Chondrocyte (in vitro differentiated cells): ENCODE measurements at places on chromosomes 7 and 10. TPM values are rescaled to one million over a fixed set of nuclear protein-coding genes. Genes with fewer than 3 reads are reported as not detected.

DNA sequence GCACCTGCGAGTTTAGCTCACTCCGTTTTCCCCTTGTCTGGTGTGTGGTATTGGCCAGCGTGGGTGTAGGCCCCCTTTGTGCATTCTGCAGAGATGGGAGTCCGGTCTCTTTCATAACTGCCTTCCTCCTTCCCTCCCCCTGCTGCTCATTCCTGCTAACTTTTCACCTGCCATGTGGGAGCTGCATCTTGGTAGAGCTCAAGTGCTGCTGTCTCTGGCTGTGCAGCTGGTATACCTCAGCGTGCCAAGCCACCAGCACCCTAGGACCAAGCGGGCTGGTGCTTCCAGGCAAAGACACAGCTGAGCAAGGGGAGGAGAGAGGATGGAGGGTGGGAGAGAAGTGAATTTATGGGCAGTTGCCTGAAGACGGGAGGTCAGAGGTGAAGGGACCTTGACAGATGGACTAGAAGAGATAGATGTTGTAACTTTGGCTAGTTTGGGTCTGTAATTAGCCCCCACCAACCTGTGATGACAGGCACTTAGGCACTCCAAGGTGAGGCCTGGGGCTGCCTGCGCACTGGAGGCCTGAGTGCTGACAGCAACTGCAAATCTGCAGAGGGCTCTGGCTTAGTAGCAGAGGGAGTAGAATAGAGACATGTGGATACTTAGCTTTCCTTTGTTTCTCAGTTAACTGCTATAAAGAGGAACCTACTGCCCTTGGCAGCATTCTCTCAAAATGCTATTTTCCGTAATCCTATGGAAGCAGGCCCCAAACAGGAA lies 148.8 kb upstream of the AGK start:
- DNase-seq, result no peak

DNA sequence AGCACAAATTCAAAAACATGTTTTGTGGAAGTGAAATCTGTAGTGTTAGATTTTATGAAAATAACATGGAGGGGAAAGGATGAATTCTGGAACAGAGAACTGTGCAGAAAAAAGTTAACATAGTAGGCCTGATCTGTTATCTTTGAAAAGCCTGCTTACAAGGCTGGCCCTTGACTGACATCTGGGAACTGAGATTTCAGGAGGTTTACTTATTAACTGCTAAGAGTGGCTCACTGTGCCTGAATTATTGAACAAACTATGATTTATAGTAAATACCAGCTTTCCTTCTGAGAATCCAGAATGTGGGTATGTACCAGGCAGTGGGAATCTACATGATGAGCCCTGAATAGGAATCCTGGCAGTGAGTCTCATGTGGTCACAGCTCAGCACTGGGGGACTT lies 30.5 kb downstream of the NSUN6 start:
- no peak for DNase-seq

DNA sequence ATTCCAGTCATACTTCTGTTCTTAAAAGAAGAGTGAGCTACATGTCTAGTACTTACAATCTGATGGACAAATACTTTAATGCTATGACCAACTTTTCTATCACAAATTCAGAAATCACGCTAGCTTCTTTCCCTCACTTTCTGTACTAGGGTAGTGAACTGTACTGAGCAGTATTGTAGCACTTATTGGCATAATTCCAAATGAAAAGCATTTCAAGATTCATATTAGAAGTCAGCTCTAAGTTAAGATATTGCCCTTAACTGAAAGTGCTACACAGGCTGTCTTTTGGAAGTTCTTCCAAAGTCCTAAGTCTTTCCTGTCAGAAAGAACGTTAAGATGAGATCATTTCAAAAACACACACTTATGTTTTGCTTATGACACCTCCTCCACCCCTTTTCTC lies 13.4 kb downstream of the P4HA1 start:
- no peak for DNase-seq

DNA sequence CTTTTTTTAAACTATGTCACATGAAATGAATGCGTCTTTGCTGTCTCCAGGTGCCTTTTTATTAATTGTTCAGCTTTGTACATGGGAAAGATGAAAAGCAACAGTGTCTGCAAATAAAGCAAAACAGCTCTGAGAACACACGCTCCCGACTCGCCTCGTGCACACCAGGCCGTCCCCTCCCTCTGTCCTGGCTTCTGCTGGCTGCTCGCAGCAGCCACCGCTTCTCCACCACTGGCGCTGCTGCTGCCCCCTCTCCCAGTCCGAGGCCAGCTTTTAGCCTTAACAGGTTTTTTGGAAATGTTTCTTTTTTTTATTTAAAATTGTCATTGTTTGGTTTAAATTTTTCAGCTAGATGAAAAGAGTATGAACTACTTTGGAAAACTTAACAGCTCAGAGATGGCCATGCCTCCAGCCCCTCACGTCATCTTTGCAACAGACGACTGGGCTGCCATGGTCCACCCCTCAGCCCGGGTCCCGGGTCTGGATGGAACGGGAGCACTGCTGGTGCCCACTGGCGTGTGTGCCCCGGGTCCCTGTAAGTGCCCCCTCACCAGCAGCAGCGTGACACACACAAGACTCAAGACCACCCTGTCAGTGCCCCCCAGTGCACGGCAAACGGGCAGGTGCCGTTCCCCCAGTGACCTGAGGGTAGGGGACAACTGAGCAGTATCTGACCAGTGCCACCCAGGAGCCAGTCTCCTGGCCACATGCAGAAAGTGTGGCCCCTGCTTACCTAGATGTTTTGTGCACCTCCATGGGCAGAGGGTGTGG lies 415.6 kb upstream of the FOXK1 start:
- DNase-seq, result no peak

DNA sequence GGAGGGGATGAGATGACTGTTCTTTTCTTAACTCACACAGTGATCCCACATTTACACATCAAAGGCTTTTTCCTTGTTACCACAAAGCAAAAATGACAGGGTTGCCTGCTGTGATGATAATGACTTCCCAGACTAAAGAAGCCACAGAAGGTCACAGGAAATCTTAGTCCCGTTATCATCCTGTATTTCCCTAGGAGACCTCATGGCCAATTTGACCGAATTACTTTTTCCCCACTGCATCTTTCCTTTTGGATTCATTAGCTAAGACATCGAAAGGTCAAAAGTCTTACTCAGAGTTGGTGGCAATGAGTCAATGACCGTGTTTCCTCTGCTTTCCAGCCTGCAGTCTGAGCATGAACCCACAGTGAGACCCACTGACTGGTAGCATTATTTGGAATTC lies 130.1 kb upstream of the INHBA start:
- DNase-seq, result no peak

DNA sequence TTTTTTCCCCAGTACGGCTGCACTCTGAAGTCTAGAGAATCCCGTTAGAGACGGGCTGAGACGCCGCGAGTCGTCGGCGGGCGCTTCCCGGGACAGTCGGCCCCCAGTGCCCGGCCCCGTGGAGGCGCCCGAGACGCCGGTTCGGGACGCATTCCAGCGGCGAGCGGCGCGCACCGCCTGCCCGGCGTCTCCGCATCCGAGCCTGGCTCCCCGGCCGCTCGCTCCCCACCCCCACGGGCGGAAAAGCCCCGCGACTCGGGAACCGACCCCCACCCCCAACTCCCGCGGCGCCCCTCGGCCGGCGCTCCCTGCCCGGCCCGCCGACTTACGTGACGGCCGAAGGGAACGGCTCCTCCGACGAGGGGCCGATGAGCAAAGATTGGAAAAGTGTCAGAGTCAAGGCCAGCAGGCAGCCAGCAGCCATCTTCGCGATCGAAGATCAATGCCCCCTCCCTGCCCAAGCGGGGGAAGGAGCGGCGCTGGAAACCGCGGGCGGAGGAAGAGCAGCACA lies 486 bp downstream of the CACNA2D1 start:
- DNase-seq, result no peak

- no peak for DNase-seq
These were observed 41.8 kb downstream of the AKR1C8 start for GRCh38 chr10:5143137-5143536.

DNA sequence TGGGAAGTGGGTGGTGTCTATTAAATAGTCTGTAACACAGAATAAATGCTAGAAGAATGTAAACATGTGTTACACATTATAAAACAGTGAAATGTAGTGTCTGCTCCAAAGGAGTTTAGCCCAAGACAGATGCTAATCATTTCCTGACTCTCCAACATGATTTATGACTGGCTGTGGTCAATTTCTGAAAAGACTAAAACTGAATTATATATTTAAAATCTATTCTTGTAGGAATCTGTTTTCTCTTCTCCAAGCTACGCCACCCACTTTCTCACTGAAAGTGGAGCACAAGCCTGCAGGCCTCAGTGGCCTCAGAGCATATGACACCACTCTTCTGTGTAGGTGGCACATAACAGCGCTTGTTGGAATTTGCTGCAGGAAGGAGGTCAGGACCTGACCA lies 44.4 kb downstream of the CTTNBP2 start:
- DNase-seq, result no peak

GRCh38 chr10:110327262-110327914 lies 22.7 kb upstream of the SMNDC1 start:
- no peak for DNase-seq

- DNase-seq, result no peak
These were observed 60.3 kb downstream of the PRKAR2B start for GRCh38 chr7:107104801-107105200.

Gene LRRD1
- 0.22 to 0.41 TPM in 2 of 3 replicates, not detected in the other for total RNA-seq

Gene HDAC9
- total RNA-seq, result 5.0 to 6.1 TPM (median 5.9 TPM) in 3 replicates

Gene GJD4
- total RNA-seq, result not detected in 3 replicates

Gene ZNF736
- total RNA-seq, result not detected in 3 replicates

Gene CLEC5A
- not detected in 3 replicates for total RNA-seq

Gene COL28A1
- 0.21 to 0.31 TPM (median 0.25 TPM) in 3 replicates for total RNA-seq

Gene DOCK4
- 43.0 to 102 TPM (median 48.8 TPM) in 3 replicates for total RNA-seq

Gene STAG3
- total RNA-seq, result 0.57 to 1.2 TPM (median 0.64 TPM) in 3 replicates
